ENCODE measurements at places on chromosomes 5 and 9.

- DNase-seq: peak; percentile 66
Observed at GRCh38 chr9:104780796-104781395, 17.0 kb downstream of the NIPSNAP3B start.

GRCh38 chr5:135430135-135430437 lies 17.1 kb downstream of the DCANP1 start:
- no peak for DNase-seq

- no peak for DNase-seq
Observed at GRCh38 chr5:119336262-119336661, 19.6 kb upstream of the TNFAIP8 start.

DNA sequence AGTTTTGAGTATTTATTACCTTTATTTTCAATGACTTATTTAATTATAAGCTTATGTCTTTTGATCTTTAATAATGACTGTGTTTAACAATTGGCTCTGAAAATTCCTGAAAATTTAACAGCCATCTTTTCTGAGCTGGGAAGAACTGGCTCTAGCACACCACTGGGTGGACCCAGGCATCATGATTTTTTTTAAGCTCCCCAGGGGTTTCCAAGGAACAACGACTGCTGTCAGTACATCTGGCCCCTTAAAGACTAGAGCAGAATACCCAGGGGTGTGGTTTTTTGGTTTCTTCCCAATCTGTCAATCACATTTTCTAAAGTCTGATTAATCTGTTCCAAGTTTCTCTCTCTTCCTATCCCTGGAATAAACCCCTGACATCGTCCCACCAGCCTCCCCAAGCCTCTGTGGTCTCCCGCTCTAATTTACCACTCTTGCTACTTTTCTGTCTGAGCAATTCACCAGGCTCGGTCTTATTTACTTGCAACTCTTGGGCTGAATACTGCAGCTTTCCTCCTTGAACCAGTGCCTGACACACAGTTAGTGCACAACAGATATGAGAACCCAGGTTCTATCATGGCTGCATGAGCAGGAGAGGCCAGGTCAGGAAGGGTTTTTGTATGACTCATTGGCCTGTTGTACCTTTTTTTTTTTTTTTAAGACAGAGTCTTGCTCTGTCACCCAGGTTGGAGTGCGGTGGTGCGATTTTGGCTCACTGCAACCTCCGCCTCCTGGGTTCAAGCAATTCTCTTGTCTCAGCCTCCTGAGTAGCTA lies 321.9 kb downstream of the ZSWIM6 start:
- DNase-seq: peak; percentile 10

GRCh38 chr9:136977223-136977622 lies at the start of gene PTGDS:
Gene PTGDS (plus strand): TSS chr9:136977504. CDS start chr9:136977579, 75 bp downstream.
- DNase-seq: no peak

DNA sequence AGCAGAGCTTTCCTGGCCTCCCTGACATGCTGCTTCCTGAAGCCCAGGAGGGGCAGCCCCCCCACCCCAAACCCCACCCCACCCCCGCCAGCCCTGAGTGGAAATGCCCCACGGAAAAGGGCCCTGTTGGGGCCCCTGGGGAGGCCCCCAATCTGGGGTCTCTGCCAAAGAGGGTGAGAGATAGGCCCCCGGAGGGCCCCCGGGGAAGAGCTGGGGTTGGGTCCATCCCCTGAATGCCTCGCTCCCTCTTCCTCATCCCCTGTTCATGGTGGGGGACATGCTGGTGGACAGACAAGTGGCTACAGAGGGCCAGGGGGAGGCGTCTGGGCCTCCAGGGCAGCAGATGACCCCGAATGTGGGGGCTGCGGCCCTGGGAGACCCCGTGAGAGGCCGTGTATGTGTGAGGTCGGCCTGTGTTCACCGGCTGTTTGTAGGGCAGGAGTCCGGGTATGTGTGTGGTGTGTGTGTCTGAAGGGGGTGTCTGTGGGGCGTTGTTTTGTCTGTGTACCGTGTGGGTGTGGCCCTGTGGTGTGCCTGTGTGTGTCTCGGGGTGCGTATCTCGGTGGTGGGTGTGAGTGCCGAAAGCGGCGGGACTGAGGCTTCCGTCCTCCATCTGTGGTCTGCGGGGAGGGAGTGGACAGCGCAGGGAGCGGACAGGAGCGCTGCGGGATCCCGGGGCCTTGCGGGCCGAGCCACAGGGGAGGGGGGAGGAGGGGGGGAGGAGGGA lies 11.3 kb downstream of the C9orf50 start:
- DNase-seq: peak; percentile 41

GRCh38 chr5:1668141-1668721 lies 131.4 kb downstream of the MRPL36 start:
- DNase-seq: peak; percentile 87

DNA sequence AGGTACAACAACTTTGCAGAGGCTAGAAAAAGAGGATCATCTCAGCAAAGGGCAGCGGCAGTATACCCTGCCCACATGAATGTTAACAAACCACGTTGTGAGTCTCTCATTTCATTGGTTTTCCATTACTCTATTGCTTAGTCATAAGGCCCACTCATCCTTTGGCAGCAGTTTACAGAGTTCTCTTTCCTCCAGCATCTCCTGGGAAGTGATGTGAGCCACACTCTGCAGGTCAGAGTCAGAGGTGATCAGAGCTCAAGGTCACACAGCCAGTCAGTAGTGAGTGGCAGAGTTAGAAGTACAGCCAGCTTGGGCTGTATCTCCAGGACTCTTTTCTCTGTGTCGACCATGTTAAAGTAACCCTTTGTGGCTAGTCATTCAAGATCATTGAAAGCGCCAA lies 599.6 kb upstream of the GRAMD2B start:
- DNase-seq: no peak

DNA sequence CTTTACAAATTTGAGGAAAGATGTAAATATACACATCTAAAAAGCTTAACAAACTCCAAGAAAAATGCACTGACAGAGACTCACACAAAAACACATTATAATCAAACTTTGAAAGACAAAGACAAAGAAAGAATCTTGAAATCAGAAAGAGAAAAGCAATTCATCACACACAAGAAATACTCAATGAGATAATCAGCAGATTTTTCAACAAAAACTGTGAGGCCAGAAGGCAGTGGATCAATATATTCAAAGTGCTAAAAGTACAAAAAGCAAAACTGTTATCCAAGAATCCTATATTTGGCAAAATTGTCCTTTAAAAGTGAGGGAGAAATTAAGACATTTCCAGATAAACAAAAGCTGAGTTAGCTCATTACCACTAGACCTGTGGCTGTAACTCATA lies 6.1 kb downstream of the TPD52L3 start:
- no peak for DNase-seq

- no peak for DNase-seq
Observed at GRCh38 chr5:149036168-149036567, 26.7 kb downstream of the SH3TC2 start.

DNA sequence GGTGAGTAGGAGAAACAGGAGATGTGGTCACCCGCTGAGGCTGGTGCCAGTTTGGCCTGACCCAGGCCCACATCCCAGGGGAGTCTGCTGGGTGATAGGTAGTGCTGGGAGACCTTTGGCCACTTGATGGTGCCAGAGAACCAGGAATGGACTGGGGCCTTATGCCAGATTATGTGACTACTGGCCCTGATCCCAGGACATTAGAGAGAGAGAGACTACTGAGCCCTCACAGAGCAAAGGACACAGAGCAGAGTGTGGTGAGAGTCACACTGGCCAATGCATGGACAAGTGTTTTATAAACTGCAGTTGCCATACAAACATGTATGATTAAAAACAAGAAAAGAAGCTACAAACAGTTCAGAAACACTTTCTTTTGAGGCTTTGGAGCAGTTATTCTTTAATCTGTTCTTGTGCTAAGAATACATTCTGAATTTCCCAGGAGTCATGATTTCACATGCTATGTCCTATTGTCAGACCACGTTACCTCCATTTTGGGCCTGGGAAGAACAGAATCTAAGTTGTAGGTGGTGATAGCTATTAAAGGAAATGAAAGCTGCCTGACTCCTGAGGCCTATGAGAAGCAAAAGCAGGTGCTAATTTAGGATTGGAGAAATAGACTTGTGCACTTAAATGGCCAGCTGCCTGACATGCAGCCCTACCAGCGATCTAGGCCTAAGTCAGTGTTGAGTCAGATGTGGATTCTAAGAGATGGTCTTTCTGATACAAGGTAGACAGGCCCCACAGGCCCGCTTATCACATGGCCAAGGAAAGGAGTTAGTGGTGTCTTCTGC lies 32.6 kb upstream of the TMOD1 start:
- peak; percentile 68 for DNase-seq

DNA sequence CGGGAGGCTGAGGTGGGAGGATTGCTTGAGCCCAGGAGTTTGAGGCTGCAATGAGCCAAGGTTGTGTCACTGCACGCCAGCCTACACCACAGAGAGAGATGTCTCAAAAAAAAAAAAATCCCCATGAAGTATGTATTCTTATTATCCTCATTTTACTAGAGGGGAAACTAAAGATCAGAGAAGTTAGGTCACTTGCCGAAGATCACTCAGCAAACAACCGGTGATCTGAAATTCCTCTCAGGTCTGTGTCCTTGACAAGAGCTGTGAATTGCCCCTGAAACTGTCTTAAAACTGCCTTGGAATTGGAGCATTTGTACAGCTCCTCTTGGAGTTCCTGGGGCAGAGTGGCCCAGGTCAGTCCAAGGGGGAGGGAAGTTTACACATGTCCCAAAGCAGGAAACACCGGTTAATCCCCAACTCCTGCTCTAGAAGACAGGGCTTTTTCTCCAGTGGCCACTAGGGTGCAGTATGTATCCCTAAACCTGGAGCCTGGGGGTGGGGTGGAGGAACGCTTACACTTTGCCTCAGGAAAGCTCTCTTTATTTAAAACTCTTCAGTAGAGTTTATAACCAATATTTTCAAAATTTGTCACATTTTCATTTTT lies 27.6 kb downstream of the AQP7 start:
- DNase-seq: peak; percentile 92

- no peak for DNase-seq
Observed at GRCh38 chr5:5006548-5006947, 133.6 kb upstream of the ADAMTS16 start.

DNA sequence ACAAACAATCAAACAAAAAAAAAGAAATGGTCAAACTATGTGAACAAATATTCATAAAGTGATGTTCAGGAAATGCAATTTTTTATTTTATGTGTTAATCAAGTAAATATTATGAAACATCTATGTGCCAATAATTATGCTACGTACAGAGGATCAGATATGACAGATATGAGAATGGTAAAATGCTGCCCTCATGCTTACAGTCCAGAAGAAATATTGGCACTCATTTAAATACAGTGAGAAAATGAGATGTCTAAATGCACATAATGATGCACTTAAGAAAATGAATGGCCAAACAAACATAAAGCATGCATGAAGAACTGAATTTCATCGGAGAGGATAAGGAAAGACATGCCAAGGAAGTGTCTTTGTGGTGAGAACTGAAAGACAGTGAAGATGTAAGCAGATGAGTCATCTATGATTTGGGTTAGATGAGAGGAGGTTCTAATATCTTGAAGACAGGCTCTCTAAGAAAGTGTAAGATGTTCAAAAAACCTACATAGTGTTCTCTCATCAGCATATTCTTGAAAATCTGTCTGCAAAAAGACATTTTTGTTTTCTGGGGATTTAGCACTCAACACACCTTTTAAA lies 1231.1 kb upstream of the ACO1 start:
- DNase-seq: no peak

DNA sequence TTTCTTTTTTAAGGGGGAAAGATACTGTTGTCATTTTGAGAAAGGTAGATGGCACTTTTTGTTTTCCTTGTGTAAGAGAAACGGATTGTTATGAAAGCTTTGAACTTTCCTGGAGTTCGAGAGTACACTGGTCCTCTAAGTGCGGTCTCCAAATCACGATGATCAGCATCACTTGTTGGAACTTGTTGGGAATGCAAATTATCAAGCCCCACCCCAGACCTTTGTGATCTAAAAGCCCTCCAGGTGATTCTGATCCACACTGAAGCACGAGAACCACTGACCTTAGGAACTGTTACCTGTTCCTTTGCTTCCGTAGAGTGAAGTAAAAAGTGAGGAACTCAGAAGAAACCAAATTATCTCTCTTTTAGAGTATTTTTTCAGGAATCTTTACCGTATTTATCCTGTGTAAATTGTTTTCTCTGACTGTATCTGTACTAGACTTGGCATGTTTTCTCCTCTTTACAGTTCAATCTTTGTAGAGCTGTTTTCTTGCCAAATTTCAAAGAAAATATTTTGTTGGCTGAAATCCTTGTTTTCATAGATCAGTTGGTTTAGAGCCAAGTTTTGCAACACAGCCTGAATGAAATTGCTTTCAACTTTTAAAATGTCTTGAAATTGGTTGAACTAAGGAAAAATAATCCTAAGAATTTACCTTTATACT lies 4.0 kb downstream of the MAT2B start:
- DNase-seq: no peak

GRCh38 chr5:127031147-127031862 lies 947 bp upstream of the MARCHF3 start:
- DNase-seq: peak; percentile 76

- DNase-seq: peak; percentile 88
Observed at GRCh38 chr9:121222524-121223171, 21.0 kb upstream of the RAB14 start.

DNA sequence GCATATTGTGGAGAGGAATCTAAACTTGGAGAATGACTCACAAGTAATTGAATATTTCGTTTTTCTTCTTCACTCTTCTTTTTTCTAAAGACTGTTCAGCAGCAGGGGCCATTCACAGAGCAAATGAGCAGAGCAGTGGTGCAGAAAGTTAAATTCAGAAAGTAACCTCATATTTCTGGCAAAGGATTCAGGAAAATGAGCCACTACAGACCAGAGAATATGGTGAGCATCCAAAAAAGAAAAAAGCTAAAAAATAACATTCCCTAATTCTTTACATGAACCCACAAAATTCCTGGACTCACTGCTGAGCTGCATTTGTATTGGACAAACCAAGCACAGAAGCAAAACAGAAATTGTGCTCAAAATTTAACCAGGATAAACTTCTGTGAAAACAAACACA lies 1486.8 kb upstream of the C9orf72 start:
- DNase-seq: no peak

DNA sequence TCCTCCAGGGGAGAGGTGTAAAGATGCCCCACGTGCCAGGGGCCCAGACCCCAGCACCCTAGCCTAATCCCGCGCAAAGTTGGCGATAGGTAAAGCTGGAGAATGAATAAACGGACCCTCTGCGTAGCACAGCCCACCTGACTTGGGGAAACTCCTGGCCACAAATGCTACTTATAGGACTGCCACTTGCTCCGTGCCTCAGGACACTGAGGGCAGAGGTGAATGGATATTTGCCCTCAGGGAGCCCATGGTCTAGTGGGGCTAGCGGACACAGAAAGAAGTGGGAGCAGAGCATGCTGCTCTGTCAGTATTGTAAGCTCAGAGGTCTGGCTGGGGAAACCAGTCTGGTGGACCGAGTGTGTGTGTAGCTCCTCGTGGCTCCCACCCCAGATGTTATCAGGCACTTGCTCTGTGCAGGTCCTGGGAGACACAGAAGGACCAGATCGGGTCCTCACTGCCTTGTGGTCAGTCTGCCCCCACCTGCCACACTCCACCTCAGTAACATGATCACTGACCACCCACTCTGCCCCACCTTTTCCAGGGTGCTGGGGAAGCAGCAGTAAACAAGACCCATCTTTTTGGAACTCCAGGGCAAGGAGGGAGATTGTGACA lies 841 bp downstream of the GRK6 start:
- DNase-seq: peak; percentile 65

Data from DMS53 (cell line).